Left ventricle myocardium inferior (tissue), 1 donor: ENCODE measurements at places on chromosomes 2 and 18.

DNA sequence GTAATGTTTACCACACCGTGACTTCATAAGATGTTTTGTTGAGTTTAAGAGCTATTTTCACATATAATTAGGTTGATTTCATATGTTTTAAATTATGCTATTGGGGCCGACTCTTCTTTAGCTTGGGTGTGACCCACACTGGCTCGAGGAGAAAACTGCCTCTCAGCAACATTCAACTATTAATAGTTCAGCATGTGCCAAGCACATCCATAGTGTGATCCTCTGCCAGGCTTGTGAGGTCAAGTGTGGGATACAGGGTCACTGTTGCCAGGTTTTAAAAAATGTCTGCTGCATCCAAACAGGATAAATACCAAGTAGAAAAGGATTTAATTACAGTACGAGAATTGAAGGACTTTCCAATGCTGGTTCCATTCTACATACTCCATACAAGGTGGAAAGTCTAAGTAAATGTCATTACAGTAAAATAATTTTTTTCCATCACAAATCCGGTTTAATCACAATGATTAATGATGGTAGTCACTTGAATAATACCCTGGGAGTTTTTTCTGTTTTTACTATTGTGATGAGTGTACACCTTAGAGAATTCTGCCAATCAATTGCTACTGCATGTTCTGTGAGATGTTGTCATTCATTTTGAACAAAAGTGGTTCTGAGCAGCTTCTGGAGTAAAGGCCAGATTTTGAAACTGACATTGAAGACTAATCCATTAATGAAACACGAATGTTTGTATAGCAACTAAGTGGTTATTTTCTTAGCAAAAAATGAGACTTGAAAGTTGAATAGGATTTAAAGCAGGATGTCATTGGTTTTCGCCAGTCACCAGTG, 84.5 kb downstream of the ABI2 start:
- DNase-seq: peak; percentile 31

GRCh38 chr2:230798769-230799399, 65.9 kb upstream of the ITM2C start:
- DNase-seq: no peak

- no peak for DNase-seq
Observed at GRCh38 chr2:56192664-56193305, 9.0 kb downstream of the CCDC85A start.

DNA sequence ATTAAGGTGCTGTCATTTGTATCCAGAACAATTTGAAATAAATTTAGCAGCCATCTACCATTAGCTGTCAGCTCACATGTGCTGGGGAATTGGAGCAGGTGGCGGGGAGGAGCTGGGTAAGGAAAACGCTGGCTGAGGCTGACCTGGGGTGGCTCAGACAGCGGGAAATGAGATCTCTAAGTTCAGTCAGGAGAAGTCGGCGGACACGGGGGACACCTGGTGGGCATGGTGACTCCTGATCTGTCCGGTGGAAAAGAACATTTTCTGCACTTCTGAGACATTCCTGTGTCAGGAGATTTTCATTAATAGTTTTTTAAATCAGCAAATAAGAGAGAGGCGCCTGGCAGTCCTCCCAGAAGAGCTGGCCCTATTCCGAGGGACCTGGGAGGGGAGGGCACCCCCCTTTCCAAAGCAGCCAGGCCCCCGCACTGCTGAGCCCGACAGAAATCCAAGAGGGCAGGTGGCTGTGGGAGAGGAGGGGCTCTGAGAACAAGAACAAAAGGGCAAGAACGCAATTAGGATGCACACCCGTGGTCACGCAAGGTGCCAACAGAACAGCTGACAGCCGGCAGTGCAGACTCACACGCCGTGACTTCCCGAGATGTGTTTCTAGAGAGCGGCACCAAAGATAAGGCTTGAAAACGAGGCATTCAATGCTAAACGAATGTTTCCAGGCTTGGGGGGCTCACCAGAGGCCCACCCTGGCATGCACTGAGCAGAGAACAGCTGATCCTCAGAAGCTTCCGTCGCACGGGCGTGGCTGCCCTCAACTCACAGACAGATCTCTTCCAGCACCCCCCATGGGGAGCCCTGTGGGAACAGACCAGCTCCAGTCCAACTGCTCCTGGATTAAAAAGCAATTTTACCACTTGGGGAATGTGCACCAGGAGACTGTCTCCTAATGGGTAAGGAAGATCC, 26.4 kb downstream of the SLC66A2 start:
- no peak for DNase-seq

GRCh38 chr2:144512891-144513351, 7.0 kb downstream of the ZEB2 start:
- DNase-seq: no peak

DNA sequence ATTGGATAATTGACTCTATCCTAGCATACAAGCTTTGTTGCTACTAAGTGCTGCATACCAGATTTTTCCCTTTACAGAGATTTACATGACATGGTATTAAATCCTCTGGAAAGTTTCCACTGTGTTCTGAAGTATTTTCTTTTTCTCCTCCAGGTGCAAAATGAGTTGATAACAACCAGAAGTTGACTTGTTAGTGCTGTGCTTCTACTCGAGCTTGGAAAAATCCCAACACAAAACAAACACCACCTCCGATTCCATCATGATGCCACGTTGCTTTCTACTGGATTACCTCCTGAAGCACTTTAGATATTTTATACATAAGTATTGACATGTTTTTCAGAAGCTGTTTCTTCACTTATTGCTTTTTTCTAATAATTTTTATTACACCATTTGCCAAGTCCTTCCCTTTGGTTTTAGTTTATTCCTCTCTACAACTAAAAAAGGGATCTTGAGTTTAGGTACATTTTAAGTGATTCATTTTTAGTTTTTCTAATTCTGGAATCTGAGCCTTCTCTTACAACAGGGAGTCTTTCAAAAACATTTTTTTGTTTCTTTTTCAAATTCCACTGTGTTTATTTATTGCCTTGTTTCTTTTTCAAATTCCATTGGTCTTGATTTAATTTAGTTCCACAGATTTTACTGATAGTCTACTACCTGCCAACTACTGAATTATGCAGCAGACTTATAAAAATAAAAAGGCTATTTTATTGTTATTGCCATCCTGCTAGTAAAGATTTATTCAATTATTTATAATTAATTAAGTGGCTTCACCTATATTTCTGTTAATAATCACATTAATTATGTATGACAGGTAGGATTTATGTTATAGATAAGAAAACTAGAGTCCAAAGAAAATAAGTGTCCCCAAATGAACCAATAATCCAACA, 143.4 kb downstream of the PPP1R1C start:
- no peak for DNase-seq

- DNase-seq: no peak
Observed at GRCh38 chr2:204110338-204110741, 173.8 kb downstream of the ICOS start.

DNA sequence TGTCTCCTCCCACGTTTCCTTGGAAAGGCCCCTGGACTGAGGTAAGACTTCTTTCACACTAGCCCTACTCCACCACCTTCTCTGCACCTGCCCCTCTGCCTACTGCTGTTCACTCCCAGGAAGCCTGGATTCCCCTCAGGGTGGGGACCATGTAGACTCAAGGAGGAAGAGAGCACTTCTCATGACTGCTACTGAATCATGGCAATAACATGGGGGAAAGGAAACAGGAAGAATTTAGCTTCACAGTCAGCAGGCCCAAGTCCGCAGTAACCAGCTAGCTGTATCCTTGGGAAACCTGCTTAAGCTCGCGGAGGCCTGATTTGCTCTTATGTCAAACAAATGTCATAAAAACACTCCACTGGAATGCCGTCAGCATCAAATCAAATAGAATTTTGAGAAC, 126.2 kb upstream of the CAPN13 start:
- no peak for DNase-seq

DNA sequence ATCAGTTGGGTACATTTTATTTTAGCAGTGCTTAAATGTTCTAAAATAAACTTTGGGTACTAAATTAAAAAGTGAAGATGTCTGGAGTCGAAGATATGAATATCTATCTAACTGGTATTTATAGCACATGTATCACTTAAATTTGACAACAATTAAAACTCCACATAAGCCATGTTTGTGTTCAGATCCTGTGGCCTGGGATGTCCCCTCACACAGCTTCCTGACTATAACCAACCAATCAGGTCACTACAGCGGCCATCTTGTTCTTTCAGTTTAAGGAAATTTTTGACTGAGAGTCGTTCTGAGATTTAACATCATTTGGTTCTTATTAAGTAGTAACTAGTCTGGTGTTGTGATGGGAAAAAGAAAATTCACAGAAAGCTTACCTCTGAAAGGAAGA, 170.7 kb upstream of the NRP2 start:
- no peak for DNase-seq

- no peak for DNase-seq
Observed at GRCh38 chr2:160977854-160978253, 182.4 kb upstream of the TANK start.

- peak; percentile 28 for DNase-seq
Observed at GRCh38 chr18:58402951-58403702, 225.8 kb downstream of the ALPK2 start.

DNA sequence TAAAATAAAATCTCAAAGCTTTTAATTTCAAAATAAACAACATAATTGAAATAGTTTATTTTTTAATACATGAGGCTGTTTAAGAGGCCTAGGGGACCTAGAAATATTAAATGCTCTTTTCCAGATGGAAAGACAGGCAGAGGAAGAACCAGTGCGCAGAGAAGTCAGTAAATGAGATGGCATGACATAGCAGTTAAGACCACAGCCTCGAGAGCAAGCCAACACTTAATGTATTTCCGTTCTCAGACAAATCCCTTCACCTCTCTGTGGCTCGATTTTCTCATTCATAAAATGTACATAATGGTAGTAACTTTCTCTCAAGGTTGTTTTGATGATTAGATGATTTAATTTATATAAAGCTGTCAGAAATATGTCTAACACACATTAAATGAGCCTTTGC, 405.1 kb upstream of the CWC22 start:
- DNase-seq: no peak

DNA sequence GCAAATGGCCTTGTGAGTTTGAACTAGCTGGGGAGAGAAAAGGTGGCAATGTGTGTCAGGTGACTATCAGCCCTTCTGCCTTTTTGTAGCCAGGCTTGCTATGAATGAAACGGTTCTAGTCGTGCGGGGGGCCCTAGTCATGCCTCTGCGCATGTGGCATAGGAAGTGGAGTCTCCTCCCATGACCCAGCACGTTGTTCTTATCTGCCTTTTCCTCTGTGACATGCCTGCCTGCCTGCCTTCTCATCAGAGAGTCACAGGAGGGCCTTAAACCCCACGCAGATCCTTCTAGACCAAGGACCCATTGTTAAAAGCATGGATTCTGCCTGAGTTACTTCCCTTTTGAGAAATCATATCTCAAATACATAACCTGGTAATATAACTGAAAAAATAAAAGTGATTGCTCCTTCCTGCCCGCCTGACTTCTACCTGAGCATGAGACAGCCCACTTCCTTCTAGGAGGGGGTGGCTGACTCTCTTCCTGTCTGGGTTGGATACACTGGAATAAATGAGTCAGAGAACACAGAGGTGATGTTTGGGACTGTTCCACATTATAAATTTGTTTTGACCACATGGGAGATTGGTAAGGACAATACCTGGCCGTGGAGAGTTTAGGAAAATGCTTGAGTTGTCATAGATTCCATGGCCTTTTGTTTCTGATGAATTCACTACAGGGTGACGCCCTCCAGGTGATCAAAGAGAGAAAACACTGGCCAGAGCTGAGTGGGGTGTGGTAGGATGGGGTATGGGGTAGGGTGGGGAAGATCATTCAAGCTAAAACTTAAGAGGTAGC, 49.8 kb downstream of the FBLN7 start:
- DNase-seq: no peak

DNA sequence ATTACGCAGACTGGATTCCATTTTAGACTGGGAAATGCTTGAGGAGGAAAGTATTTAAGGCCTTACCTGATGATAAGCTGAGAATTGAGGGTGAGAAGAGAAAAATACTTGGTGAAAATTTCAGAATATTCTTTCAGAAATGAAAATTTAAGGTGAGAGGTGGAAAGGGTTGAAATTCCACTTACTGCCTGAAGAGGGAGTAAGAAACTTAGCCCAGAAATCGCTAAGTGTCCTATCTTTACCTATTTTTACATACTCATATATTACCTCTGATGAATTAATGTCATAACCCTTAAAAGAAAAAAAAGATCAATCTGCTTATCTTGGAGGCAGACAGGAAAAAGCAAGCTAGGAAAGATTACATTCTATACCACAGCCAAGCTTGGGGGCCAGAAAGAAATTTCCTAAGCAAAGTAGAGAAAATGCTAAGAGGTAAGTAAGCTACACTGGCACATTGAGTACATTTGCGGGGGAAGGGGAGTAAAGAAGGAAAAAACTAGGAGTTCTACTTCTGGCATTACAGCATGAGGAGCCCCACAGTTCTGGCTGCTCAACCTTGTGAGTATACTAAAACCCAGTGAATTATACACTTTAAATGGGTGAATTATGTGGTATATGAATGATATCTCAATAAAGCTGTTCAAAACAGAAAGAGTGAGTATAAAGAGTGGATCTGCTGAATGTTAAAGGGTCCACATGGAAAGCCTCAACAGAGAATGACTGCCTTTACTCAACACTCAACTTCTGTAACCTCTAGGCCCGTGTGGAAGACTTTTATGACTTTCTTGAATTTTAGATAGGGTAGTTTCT, 33.8 kb downstream of the SMC6 start:
- DNase-seq: no peak

DNA sequence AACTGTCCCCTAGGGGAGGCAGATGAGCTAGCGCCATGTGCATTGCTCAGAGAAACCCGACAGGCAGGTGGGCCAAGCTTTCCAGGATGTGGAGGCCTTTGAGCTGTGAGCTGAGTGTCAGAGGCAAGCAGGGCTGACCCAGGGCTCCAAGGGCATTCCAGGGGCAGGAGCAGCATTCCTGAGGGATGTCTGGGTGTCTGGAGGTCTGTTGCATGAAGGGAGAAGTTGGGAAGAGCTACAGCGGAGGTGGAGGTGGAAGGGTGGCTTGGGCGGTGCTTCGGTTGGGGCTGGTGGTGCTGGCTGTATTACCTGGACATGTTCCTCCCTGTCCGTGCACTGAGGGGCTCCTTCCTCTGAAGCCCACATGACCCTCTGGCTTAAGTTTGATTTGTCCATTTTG, 102.8 kb downstream of the RNF144A start:
- no peak for DNase-seq

GRCh38 chr18:8659609-8660242, 45.6 kb upstream of the MTCL1 start:
- DNase-seq: no peak

- DNase-seq: no peak
Observed at GRCh38 chr2:230961091-230961491, 34.8 kb upstream of the SPATA3 start.

DNA sequence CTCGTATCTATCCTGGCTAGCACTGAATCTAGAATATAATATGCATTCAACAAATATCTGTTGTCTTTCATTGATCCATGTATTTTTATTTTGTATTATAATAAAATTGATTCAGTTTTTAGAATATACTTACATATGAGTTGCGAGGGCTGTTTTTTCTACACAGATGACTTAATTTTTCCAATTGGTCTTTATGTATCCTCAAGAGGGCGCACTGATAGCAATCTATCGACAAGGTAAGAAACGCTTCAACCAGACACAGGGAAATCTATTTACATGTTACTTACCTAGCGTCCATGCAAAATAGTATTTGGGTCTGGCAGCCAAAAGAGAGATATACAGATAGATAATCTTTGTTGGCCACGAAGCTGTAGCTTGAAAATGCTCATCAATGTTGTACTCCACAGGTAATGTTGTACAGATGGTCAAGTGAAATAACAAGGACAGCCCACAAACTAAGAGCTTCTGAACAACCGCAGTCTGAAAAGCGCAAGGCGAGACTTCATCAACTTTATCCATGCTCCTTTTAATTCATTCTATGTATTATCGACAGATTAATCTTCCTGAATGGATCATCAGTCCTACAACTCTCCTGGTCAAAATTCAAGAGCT, 35.5 kb upstream of the KIDINS220 start:
- no peak for DNase-seq
